ENCODE measurements at places on chromosomes 7 and 10.

DNA sequence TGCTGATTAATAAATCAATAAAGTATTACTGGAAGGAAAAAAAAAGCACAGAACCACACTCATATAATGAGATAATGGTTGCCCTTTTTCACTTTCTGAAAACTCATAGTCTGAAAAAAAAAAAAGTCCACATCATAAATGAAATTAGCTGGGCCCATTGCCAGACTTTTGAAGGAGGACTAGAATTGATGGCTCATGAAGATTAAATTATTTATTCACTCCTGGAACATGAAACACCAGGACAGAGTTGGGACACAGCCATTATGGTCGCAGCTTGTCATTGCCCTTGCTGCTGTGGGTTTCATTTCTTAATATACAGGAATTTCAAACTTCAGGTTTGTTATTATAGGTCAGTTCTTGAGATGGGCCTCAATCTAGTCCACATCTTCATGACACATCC is 91.9 kb downstream of the CNTNAP2 start:
- DNase-seq: no peak

- DNase-seq: no peak
Observed at GRCh38 chr7:130356121-130356875, 11.7 kb downstream of the CPA5 start.

- no peak for DNase-seq
Observed at GRCh38 chr10:132468216-132468615, 69.4 kb upstream of the INPP5A start.

- DNase-seq: no peak
Observed at GRCh38 chr10:131446171-131446570, 134.7 kb upstream of the TCERG1L start.

GRCh38 chr7:30472784-30473775 is 5.5 kb downstream of the NOD1 start:
- no peak for DNase-seq

GRCh38 chr7:122306320-122307227 is 2.0 kb upstream of the FEZF1 start:
- DNase-seq: no peak

DNA sequence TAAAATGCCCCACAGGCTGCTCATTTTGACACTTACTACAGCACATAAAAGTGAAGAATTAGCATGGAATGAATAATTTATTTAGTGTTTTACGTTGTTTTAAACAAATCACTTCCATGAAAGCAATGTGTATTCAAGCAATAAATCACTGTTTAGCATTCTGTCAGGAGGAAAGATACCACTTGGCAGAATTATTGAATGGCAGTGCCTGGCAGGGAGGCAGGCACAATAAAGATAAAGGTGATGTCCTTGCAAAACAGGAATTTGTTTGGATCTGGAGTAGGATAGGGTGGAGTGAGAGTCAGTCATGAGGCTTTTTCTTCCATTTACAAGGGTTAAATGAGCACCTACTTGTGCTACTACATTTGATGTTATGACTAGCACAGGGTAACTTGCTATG is 190.8 kb downstream of the SORCS1 start:
- no peak for DNase-seq

DNA sequence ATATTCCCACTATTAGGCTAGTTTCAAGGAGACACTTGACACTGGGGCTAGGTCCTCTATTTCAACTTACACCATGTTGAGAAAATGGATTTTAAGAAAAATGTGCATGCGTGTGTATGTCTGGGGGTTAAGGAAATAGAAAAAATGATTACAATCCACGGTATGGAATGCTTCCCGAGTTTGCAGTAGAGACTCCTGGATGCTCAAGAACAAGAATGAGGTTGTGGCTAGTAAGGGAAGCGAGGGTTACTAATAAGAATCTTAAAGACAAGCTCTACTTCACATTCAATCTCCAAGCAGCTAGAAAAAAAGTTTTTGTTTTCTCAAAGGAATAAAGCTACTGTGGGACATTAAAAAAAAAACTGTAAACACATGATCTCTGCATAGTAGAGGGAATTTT is 54.7 kb downstream of the ANK3 start:
- DNase-seq: no peak

DNA sequence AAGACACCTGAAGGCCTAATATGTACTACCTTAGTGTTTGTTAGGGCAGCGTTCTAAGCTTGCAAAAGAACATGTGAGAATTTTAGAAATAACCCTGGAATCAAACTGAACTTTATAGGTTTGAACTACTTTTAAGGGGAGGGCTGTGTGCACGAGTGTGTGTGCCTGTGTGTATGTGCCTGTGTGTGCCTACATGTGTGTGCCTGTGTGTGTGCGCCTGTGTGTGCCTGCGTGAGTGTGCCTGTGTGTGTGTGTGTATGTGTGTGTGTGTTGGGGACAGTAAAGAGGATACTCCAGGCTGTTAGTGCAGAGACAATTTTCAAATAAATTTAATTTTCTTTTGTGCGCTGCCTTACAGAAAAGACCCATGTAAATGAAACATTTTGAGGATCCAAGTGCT is 68.1 kb upstream of the WDR11 start:
- DNase-seq: no peak

DNA sequence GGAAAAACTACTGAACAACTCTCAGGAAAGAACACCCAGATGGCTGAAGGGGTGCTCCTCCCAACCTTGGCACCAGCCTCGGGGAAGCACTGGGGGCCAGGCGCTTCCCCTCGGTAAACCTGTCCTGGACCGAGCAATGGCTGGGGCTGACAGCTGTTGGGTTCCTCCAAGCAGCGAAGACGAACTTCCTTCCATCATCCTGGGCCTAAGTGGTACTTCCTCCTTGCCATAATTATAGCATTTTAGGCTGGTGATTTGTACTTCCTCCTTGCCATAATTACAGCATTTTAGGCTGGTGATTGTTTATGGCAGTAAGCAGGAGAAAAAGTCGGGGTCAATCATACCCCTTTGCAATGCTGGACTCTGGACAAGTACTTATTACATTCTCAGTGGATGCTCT is 69.3 kb downstream of the MYOF start:
- DNase-seq: no peak

DNA sequence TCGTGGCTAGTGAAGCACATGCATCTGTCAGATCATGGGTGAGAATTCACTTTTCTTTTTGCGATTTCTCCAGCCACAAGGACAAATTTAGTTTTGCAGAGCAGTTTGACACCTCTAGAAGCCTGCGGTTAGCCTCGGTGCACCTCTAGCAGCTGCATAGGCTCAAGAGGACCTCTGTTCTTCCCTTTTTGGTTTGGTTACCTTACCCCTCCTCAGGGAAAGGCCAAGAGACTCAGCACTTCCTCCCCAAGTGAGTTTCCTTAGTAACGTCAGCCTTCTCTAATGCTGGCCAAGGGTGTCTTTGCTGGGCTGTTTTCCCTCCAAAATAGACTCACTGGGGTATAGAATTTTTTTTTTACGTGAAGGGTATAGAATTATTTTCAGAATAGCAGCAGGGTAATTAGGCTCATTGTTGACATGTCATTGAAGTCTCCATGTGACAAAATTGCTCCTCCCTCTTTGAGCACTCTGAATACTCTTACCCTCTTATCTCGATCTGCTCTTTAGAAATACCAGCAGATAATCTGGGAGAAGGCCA is 97.8 kb downstream of the AUTS2 start:
- DNase-seq: no peak
